Prostate gland (tissue), 2 donors: ENCODE measurements at places on chromosomes 1 and 21.

DNA sequence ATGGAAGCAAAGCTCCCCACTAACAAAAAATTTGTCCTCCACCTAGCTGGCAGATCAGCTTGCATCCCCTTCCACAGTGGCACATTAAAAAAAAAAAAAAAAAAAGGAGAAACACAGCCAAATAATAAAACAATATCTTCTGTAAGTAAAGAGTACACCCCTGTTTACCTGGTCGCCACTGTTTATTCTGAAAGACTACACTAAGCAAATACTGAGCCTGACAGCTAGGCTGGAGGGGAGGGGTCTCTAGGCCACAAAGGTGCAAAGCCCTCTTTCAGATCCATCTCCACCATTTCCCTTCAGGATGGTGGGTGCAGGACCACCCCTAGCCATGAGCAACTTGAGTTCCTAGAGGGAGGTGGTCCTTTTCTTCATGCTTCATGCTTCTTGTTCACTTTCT, 22.8 kb upstream of the SLC45A3 start:
- H3K27me3 ChIP-seq: no peaks in the 10 kb centered on the region
- peak; percentile 44 for DNase-seq
- H3K27ac ChIP-seq: peak overlapping the region; percentile 54
- no peak overlapping the region for H3K4me3 ChIP-seq

GRCh38 chr1:44828841-44829440, 14.1 kb downstream of the PTCH2 start:
- H3K4me3 ChIP-seq: no peak overlapping the region
- no peaks in the 10 kb centered on the region for H3K4me1 ChIP-seq
- H3K27me3 ChIP-seq: no peaks in the 10 kb centered on the region
- no peak overlapping the region for H3K27ac ChIP-seq
- DNase-seq: no peak

GRCh38 chr21:35925497-35925896, 134.8 kb downstream of the SETD4 start:
- no peaks in the 10 kb centered on the region for H3K36me3 ChIP-seq
- DNase-seq: peak; percentile 20
- no peak overlapping the region for H3K27ac ChIP-seq
- no peaks in the 10 kb centered on the region for H3K4me1 ChIP-seq

DNA sequence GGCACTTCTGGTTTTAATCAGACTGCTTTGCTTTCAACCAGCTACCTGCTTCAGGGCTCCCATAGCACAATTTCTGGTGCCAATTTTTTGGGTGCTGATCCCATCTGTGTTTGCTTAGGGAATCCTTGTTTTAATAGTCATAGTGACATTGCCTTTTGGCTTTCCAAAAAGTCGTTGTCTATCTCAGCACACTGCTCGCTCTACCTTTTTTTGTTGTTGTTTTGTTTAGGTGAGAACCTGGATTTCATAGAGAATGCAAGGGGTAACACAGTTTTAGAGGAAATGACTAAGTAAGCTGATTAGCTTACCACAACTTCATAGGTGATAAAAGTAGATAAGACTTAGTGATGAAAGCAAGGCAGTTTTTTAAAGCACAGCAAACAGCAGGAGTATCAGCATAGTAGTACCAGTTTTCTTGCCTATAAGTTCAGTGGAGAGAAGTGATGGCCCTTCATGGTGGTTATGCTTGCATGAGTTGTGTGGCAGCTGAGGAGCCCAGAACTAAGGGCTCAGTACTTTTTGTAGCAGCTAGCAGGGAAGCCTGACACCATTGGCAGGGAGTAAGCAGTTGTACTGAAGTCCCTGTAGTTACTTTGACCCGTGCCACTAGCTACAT, 31.3 kb downstream of the NEK7 start:
- H3K27ac ChIP-seq: no peak overlapping the region
- no peaks in the 10 kb centered on the region for H3K4me1 ChIP-seq
- no peak for DNase-seq
- no peaks in the 10 kb centered on the region for H3K36me3 ChIP-seq
- no peak overlapping the region for H3K4me3 ChIP-seq
